ENCODE measurements at places on chromosomes 6 and 20.

DNA sequence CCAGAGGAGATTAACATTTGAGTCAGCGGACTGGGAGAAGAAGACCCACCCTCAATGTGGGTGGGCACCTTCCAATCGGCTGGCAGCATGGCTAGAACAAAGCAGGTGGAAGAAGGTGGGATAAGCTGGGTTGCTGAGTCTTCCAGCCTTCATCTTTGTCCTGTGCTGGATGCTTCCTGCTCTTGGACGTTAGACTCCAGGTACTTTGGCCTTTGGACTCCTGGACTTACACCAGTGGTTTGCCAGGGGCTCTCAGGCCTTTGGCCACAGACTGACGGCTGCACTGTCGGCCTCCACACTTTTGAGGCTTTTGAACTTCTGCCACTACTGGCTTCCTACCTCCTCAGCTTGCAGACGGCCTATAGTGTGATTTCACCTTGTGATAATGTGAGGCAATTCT, 50.8 kb downstream of the BCAS1 start:
- no peak for DNase-seq

DNA sequence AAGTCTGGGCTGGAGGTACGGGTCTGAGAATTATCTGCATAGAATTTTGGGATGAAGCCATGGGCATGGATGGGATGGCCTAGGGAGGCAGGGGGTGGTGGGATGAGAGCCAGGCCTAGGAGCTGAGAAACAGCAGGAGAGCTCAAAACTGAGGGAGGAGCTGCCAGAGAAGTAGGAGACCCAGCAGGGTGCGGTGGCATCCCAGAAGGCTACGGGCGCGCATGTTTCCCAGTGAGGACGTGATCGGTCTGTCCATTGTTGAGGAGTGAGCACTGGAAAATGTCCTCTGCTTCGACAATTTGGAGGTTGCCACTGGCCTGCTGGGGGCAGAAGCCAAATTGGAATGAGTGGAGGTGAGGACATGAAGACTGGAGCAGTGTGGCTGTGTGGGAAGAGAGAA, 14.5 kb upstream of the MROH8 start:
- DNase-seq, result no peak

DNA sequence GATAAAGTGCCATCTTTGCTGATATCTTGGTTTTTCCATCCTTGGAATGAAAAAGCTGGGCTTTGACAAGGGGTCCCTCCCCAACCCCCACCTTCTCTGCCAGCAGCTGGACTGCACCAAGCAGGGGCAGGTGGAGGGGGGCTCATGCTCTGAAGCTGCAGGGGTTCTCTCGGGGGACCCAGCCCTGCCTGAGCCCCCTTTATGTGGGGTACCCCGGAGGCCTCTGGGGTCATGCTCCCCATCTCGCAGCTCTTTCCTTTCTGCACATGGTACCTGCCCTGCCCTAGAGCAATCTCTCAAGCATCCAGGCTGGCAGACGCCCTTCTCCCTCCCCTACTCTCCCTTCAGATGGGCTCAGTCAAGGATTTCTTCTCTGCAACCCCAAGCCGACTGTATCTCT, 146.7 kb upstream of the PTPN1 start:
- no peak for DNase-seq

- DNase-seq, result no peak
Observed at GRCh38 chr6:1862411-1862810, 252.7 kb downstream of the FOXC1 start.

GRCh38 chr20:41424546-41424945, 57.9 kb upstream of the EMILIN3 start:
- DNase-seq, result no peak
